Dermis microvascular lymphatic vessel endothelial cell (primary cell): ENCODE measurements at places on chromosomes 3 and 15.

DNA sequence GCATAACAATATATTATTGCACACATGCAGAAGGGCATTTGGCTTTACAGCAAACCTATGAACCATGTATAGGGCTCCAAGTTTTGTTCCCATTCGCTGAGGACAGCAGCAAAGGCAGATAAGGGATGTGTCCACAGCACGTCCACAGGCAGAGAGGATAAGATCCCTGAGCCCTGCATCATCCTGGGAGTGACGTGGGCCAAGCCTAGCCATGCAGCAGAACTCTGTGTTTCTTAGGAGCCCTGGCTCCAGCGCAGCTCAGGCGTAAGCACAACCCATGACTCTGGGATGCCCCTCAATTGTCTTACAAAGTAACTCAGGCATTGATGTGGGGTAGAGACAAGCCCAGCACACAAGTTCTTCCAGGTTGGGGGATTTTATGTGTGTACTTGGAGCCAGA, 194.3 kb upstream of the CTDSPL start:
- no peak for DNase-seq

GRCh38 chr3:11845651-11846050, 1.0 kb downstream of the TAMM41 start:
- no peak for DNase-seq

- DNase-seq, result no peak
Observed at GRCh38 chr3:128803307-128803706, 76.1 kb upstream of the ACAD9 start.

DNA sequence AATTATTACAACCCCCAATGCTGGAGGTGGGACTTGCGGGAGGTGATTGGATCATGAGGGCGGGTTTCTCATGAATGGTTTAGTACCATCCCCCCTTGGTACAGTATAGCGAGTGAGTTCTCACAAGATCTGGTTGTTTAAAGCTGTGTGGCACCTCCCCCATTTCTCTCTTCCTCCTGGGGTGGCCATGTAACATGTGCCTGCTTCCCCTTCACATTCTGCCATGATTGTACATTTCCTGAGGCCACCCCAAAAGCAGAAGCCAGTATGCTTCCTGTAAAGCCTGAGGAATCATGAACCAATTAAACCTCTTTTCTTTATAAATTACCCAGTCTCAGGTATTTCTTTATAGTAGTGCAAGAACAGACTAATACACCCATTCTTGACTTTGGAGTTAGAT, 20.3 kb upstream of the PROK2 start:
- no peak for DNase-seq

DNA sequence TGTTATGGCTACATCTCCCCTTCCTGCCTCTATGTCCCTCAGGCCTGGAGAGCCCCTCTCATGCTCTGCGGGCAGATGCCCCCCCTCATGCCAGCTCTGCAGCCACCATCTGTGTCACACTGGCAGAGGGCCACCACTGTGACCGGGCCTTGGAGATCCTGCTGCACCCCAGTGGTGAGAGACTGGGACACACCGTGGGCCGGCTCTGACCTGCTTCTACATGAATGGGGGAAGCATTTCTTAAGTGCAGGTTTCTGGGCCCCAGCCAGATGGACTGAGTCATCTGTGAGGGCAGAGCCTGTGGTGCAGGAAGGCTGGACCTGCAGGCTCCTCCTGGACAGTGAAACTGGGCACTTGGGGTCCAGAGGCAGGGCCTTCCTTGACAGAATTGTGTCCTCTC, 4.8 kb downstream of the VWA5B2 start:
- DNase-seq, result no peak

- no peak for DNase-seq
Observed at GRCh38 chr15:93378558-93378957, 289.5 kb upstream of the RGMA start.
